ENCODE measurements at places on chromosomes 3 and 15. TPM values are rescaled to one million over a fixed set of nuclear protein-coding genes. Genes with fewer than 3 reads are reported as not detected.

The BUB1B gene
- total RNA-seq = 59.3 TPM

DNA sequence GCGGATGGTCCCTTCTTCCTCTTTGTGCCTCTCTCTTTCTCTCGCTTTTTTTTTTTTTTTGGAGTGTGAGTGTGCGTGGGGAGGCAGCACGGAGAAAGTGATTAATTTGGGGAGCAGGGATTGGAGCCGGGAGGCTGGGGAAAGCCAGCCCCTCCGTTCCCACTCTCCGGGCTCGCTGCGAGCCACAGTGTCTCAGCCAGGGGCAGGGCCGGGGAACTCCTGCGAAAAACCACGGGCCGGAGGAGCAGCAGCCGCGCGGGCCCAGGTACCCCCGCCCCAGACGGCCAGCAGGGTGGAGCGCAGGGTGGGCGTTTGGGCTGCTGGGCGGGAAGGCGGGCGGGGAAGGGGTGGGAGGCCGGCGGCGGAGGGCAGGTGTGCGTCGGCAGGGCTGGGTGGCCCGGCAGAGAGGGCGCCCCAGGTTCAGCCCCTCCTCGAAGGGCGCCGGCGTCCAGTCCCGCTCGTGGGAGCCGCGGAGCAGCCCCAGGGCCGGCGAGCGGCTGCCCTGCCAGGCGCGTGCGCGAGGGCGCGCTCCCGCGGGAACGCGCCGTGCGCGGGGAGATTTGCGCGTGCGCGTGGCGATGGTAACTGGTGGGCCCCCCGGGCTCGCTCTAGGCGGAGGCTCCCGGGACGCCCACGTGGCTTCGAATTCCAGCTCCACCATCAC, 1.4 kb downstream of the CHL1 start:
- peak; percentile 17 for DNase-seq

The SEMA5B gene
- 0.28 TPM for total RNA-seq

The DOCK3 gene
- 3.3 TPM for total RNA-seq

DNA sequence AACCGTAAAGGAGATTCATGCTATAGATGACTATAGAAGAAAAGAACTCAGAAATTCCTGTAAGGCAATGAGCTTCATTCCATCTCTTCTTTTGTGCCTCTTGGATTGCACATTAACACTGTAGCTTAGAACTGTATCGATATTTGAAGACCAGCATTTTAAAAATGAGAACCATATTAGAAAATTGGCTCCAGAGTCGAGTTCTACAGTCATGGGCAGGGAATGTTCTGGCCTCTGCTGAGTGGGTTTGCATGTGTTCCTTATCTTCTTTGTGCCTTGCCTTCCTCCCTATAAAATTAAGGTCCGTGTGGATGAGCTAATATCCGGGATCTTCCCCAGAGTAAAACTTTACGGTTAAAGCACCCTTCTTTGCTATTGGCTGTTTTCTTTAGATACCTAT, 77.4 kb upstream of the PLCL2 start:
- no peak for DNase-seq

GRCh38 chr3:193851941-193852674, 259.1 kb downstream of the OPA1 start:
- DNase-seq = no peak
